ENCODE measurements at places on chromosomes 6 and 20. TPM values are rescaled to one million over a fixed set of nuclear protein-coding genes. Genes with fewer than 3 reads are reported as not detected.

LYRM2 gene
- polyA plus RNA-seq: 28.1 TPM

HLA-DQA2 gene
- polyA plus RNA-seq: 0.86 TPM

SCUBE3 gene
- polyA plus RNA-seq: 0.02 TPM

DCDC2 gene
- 2.3 TPM for polyA plus RNA-seq

CDYL gene
- polyA plus RNA-seq: 10.7 TPM

Data from lung (tissue), 17 donors.